ENCODE measurements at places on chromosomes 1 and 21.

DNA sequence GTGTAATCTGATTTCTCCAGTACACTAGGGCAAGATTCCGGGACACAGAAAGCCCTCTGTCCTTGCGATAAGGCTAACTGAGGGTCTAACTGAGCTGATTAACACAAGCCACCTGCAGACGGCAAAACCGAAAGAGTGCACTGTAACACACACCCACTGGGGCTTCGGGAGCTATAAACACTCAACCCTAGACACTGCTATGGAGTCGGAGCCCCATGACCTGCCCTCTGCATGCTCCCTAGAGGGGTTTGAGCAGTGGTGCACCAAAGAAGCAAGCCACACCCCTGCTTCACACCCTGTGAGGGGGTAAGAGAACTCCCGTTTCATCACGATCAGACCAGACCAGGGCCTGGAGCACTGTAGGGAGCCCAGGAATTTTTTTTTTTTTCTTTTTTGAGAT lies 72.4 kb downstream of the DMRTA2 start:
- DNase-seq = no peak

GRCh38 chr1:215731699-215732098 lies 164.6 kb downstream of the KCTD3 start:
- DNase-seq = no peak

DNA sequence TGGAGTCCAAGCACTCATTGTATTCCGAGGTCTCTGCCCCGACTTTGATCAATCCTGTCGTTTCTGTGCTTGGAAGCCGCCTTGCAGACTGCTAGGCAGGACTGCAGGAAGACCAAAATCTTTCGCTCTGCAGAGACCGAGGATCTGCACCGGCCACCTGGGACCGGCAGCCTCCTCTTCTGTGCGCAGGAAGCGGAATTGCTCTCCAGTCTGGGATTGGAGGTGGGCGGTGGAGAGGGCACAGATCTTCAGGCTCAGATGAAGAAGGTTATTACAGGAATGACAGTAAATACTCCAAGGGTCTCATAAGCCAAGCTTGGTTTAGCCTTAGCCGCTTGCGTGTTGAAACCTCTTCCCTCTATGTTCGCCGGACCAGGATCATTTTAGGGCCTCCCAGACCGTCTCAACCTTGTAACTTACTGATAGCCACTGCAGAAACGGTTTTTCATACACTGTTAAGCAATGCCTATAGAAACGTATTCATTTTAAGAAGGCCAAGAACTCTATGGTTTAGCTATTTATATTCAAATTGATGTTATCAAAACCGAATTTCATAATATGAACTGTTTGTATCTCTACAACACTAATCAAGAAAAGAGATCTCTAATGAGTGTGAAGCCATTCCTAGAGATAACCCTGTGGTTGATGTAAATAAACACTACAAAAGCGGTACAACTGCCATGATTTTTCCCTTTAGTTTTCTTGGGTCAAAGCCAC lies 1.1 kb downstream of the MIA3 start:
- DNase-seq = peak; percentile 50

DNA sequence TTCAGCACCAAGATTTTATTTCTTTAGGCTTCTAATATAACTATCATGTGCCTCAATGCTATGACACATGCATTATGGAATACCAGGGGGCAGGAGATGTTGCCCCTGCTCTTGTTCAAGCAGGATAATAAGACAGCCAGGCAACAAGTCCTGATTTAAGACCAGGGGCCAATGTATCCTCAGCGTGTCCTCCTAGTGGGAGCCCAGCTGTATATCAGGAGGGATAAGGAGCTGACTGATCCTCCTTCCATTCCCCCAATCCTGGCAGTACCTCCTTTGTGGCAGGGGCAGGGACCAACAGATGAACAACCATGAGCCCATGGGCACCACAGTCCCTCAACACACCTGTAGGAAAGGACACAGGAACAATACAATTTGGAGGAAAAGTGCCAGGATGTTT lies 29.3 kb downstream of the SORT1 start:
- no peak for DNase-seq

DNA sequence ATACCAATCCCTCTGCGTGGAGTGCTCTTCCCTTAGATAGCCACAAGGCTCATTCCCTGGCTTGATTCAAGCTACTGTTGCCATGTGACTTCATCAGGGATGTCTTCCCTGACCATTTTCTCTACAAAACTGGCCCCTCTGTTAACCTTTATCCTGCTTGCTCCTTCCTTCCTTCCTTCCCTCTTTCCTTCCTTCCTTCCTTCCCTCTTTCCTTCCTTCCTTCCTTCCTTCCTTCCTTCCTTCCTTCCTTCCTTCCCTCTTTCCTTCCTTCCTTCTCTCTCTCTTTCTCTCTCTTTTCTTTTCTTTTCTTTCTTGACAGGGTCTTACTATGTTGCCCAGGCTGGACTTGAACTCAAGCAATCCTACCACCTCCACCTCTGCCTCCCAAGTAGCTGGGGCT lies 6.2 kb upstream of the RYR2 start:
- DNase-seq = no peak

DNA sequence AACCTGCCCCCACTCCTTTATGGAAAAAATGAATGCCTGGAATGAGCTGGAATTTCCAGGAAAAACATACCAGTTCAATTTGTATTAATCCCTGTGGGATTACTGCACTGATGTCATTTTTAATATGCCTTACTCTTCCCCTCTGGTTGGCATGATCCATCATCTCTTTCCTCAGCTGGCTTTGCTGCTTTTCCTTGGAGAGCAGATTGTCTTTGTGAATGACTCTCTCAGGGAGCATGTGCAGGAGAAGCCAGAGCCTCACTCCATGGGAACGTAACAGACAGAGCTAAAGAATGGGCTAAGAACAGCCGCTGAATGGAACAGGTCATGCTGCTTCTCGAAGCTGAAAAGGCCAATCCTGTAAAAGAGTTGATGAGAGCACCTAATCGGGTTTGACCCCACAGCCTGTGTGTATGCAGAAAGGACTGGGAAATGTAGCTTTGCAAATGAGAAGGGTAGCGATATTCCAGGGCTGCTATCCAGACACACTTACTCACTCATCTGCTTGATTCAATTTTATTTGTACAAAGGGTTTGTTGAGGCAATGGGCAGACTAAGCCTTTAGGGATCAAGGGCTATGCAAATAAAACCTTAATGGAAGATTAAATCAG lies 20.7 kb downstream of the PHC2 start:
- peak; percentile 65 for DNase-seq

DNA sequence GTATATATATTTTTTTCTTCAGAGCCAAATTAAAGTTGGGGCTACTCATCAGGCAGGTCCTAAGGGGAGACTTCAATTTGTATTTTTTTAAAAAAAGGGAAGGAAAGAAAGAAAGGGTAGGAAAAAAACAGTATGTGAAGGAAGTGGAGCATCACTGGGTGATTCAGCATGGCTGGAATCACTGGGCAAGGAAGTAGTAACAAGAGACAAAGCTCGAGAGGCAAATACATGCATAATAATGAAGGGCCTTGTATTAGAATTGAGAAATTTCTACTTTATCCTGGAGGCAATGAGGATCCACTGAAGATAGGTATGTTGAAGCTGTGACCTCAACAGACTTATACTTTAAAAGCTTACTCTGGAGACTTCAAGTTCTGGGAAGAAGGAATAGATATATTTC lies 184.4 kb downstream of the COQ8A start:
- no peak for DNase-seq

DNA sequence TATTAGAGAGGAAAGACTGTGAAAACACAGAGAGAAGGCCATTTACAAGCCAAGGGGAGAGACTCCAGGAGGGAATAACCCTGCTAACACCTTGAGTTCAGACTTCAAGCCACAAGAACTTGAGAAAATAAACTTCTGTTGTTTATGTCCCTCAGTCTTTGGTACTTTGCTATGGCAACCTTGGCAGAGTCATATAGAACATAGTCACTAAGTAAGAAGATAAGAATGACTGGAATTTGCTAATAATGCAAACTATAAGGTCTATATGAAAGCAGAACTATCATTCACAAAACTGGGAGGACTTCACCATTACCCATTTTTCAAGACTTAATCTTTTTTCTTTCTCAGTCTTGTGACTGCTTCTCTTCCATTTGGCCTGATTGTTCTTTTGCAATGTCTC lies 767.3 kb upstream of the ADAMTS5 start:
- DNase-seq = peak; percentile 85

DNA sequence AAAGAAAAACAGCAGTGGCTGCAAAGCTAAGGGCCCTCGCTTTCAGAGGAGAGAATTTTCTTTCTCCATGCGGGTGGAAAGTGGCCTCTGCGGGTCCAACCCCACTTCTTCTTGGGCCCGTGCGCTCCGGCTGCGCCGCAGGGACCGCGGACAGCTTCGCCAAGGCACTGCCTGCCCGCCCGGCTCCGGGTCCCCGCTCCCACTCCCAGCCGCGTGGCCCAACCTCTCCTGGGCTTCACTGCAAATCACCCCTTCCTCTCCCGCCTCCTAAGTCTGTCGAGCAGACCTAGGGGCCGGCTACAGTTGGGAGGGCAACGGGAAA lies 1.0 kb upstream of the RUNX3 start:
- DNase-seq = no peak

GRCh38 chr1:19731311-19731821 lies 66.7 kb downstream of the HTR6 start:
- DNase-seq = no peak

- no peak for DNase-seq
These were observed 99.6 kb upstream of the C8B start for GRCh38 chr1:57065442-57065841.

DNA sequence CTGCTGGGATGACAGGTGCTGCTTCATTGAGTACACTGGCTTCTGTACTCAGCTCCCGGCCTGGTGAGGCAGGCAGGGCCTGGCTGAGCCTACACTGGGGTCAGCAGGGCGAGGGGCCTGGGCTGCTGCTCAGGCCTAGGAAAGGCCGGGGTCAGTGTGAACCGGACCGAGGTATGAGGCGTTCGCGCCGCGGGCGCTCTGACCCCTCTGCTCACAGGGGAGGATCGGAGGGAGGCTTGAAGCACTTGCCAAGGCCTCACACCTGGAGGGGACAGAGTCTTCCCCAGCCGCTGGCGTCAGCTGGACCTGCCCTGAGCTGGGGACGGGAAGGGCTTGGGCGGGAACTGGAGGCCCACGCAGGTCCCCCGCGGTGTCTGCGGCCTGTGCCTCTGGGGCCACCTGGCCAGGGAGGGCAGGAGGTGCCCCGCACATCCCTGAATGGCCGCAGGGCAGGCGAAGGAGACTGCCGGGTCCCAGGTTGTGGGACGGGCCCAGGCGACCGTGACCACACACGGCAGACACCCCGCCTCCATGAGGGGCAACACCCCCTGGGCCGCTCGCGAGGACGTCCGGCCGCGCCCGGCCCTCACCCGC lies 466 bp downstream of the PEX10 start:
- no peak for DNase-seq

GRCh38 chr1:238141353-238141752 lies 250.6 kb upstream of the ZP4 start:
- no peak for DNase-seq

GRCh38 chr1:214923278-214923915 lies 159.1 kb upstream of the KCNK2 start:
- DNase-seq = no peak

GRCh38 chr1:182955596-182956588 lies 2.9 kb upstream of the SHCBP1L start:
- peak; percentile 83 for DNase-seq

- no peak for DNase-seq
These were observed 65.2 kb downstream of the FAAP20 start for GRCh38 chr1:2129256-2129943.

GRCh38 chr1:112833806-112834205 lies 118.7 kb upstream of the PPM1J start:
- no peak for DNase-seq

- DNase-seq = peak; percentile 87
These were observed 52.4 kb downstream of the KCNJ6 start for GRCh38 chr21:37863842-37864241.

DNA sequence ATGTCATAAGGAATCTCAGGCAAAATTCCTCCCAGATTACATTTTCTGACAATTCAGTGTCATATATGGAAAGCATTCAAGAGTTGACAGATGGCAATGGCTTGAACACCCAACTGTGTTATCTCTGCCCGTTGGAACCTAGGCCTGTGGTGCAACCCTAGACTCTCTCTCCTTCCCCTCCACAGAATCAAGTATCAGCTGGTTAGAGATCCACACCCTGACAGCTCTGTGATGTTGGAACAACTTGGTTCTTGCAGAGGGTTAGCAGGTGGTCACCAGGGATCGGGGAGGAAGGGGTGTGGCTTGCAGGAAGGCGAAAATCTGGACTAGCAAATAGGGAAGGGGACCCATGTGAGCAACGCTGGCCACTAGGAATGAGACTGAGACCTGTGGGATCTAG lies 26.3 kb downstream of the PCSK9 start:
- DNase-seq = no peak

GRCh38 chr1:15945832-15946448 lies 30.0 kb downstream of the ZBTB17 start:
- no peak for DNase-seq

- peak; percentile 79 for DNase-seq
These were observed 30.0 kb upstream of the SGIP1 start for GRCh38 chr1:66503841-66504470.

DNA sequence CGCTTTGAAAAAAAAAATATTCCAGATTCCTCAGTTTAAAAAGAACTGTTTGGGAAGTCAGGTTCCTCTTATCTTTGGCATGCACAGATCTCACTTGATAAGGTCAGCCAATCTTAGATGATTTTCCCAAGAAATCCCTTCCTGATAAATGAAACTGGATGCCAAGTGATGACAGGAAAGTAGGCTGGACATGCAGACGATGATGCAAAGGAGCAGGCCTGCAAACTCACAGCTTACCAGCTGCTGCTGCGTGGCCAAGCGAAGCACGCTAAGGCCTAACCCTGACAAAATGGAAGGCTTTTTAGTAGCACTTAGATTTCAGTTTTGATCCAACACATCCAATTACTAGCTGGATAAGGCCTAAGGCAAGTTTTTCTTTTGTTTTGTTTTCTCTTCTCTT lies 10.1 kb downstream of the TADA1 start:
- DNase-seq = peak; percentile 28

DNA sequence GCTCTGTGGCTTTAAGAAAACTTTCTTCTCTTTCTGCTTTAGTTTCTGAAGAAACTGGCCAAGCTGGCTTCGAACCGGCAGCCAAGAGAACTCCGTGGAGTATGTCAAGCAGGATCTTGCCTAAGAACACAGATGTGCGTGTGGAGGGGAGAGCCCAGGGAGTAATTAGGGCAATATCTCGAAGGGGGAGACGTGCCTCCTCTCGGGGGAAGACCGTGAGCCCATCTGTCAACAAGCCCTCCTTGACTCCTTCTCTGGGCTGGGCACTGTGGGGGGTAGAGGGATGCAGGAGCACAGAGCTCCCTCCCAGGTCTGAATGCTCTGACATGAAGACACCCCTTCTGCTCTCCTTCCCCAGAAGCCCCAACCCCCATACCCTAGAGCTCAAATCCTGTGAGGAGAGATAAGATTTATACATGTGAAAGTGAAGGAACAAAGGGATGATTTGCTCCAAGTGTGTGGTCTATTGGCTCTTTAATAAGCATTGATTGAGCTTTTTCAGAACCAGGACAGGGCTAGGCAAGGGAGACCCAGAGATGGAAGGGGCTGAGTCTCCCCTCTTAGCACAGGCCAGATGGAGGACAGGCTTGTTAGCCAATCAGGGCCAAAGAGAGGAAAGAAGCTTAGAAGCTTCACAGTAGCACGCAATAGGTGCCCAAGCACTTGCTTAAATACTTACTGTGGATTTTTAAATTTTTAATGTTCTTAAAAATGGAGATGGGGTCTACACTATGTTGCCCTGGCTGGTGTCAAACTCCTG lies 37.5 kb downstream of the EDN2 start:
- DNase-seq = no peak
